ENCODE measurements at places on chromosomes 11 and 22. TPM values are rescaled to one million over a fixed set of nuclear protein-coding genes. Genes with fewer than 3 reads are reported as not detected.

TMPRSS5 gene
- total RNA-seq = 0.32 TPM

RAB6A gene
- total RNA-seq = 88.0 TPM

ROBO3 gene
- 15.2 TPM for total RNA-seq

TMA7B gene
- not detected for total RNA-seq

LRRN4CL gene
- total RNA-seq = not detected

FOLH1 gene
- not detected for total RNA-seq

OR51B5 gene
- not detected for total RNA-seq

OLFML1 gene
- not detected for total RNA-seq

MTA2 gene
- total RNA-seq = 107 TPM

TNNT3 gene
- total RNA-seq = not detected

GPR83 gene
- not detected for total RNA-seq

AP2A2 gene
- total RNA-seq = 52.6 TPM

CHRNA10 gene
- total RNA-seq = not detected

TTLL1 gene
- total RNA-seq = 7.2 TPM

PRR33 gene
- not detected for total RNA-seq

PIH1D2 gene
- 0.49 TPM for total RNA-seq

TEX12 gene
- total RNA-seq = not detected

TRIM66 gene
- total RNA-seq = 2.9 TPM

MRGPRE gene
- not detected for total RNA-seq

SERHL2 gene
- 2.9 TPM for total RNA-seq

VSIG10L2 gene
- total RNA-seq = not detected

KRTAP5-1 gene
- not detected for total RNA-seq

NRXN2 gene
- 22.7 TPM for total RNA-seq

SPA17 gene
- 7.3 TPM for total RNA-seq

MACROD1 gene
- 42.9 TPM for total RNA-seq

KLHL35 gene
- total RNA-seq = not detected

VEGFB gene
- 66.2 TPM for total RNA-seq

KMT5B gene
- total RNA-seq = 2.2 TPM

CLP1 gene
- 12.6 TPM for total RNA-seq

CNTF gene
- 0.44 TPM for total RNA-seq

SPI1 gene
- not detected for total RNA-seq

GAS2L1 gene
- total RNA-seq = 18.5 TPM

RIMBP3B gene
- total RNA-seq = not detected

SAA2 gene
- not detected for total RNA-seq

MYO7A gene
- not detected for total RNA-seq

MMP10 gene
- total RNA-seq = 2.1 TPM

NECTIN1 gene
- total RNA-seq = 1.1 TPM

SCN2B gene
- total RNA-seq = not detected

ZNF214 gene
- 27.9 TPM for total RNA-seq

OSM gene
- total RNA-seq = not detected

PLAAT5 gene
- 2.3 TPM for total RNA-seq

LRRC56 gene
- total RNA-seq = 3.4 TPM

ASPHD2 gene
- 2.3 TPM for total RNA-seq

CCDC73 gene
- not detected for total RNA-seq

RAB38 gene
- total RNA-seq = 12.7 TPM

MFNG gene
- 0.46 TPM for total RNA-seq

NEFH gene
- not detected for total RNA-seq

POU2AF2 gene
- not detected for total RNA-seq

All from Caki2 (cell line).